ENCODE measurements at places on chromosomes 5 and 9.

GRCh38 chr5:126508251-126508961 is 85.2 kb downstream of the GRAMD2B start:
- DNase-seq = no peak

DNA sequence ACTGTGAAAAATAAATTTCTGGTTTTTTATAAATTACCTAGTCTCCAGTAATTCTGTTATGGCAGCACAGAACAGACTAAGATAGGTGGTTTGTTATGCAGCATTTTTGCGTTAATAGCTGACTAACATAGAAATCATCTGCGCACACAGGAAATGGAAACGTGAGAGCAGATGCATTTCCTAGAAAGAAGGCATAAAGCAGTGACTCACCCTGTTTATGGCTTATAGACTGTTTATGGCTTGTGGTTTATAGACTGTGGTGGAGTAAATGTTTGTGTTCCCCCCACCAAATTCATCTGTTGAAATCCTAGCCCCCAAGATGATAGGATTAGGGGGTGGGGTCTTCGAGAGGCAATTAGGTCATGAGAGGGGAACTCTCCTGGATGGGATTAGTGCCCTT is 18.3 kb upstream of the OSMR start:
- no peak for DNase-seq

- no peak for DNase-seq
These were observed 579.2 kb upstream of the ZNF462 start for GRCh38 chr9:106283769-106284168.

DNA sequence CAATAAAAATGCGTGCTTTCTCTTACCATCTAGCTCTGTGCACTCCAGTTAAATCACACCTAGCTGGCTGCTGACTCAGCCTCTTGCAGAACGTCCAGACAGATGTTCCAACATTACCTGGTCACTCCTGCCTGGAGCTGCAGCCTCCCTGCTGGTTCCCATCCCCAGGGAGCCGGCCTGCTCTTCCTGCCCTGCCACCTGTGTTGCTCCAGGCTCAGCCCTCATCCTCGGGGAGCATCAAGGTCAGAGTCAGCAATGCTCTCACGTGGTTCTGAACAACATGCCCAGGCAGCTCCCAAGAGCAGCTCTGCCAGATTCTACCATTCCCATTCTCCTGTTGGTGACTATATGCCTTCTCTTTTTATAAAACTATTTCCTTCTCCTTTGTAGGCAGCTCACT is 81.3 kb downstream of the GADD45G start:
- no peak for DNase-seq

DNA sequence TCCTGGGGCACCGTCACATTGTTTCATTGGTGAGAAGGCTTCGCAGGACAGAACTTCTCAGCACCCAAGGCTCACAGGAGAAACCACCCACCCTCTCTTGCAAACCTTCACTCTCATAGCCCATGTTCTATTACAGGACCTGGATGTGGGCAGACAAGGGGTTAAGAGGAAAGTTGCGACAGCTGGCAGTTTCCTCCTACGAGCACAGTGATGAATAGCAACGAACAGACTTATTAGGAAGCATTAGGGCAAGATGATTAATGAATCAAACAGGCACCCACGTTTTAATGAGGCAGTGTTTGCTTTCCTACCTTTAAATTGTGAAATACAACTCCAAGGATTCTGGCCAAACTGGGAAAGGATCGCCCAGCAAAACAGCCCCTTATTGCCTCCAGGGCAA is 339.3 kb downstream of the DRD1 start:
- DNase-seq = no peak

GRCh38 chr9:118711843-118712242 is 657.4 kb downstream of the BRINP1 start:
- DNase-seq = no peak

GRCh38 chr9:257957-258356 is 43.3 kb downstream of the DOCK8 start:
- no peak for DNase-seq

DNA sequence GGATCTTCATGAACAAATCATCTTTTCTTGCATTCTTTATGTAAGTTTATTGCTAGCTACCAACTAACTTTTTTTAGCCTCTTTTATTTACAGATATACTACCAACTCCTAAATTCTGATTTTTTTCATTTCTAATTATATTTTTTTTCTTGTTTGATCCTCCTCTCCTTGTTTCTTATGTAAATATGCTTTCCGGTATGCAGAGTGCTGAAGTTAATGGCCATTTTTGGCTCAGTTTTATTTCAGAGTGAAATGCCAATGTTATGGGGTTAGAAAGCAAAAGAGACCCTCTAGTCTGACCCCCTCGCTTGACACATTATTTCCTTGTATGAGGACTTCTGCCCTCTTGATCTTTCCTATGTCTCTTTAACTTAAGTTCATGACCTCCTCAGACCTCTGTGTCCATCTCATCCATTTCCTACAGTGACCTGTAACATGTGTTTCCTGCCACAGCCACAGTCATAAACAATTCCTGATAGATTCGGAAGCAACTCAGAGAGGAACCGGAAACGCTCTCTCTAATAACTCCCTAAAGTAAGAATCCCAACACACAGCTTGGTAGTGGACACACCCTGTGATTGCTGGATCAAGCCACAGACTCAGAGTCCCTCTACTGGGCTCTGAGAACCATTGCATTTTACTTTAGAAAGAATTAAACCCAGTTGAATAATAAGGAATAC is 42.9 kb upstream of the AFAP1L1 start:
- no peak for DNase-seq

- no peak for DNase-seq
These were observed 32.8 kb upstream of the CPEB4 start for GRCh38 chr5:173855162-173855994.

DNA sequence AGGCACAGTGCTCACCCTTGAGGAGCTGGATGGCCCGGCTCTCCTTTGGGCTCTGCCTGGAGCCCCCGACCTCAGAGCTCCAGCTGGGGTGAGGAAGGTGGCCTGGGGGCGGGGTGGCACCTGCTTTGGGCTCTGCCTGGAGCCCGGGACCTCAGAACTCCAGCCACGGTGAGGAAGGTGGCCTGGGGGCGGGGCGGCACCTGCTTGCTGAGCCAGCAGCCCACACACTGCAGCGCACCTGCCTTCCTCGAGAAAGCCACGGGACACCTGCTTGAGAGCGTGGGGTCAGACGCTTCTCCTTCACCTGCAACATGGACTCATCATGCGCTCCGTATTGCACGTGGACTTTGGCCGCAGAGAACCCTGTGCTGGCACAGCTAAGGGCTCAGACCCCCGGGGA is 51.8 kb downstream of the IRX2 start:
- DNase-seq = no peak

GRCh38 chr5:137034213-137034612 is 464.9 kb downstream of the SPOCK1 start:
- DNase-seq = no peak

- no peak for DNase-seq
These were observed 305.1 kb upstream of the RGMB start for GRCh38 chr5:98468188-98468869.

DNA sequence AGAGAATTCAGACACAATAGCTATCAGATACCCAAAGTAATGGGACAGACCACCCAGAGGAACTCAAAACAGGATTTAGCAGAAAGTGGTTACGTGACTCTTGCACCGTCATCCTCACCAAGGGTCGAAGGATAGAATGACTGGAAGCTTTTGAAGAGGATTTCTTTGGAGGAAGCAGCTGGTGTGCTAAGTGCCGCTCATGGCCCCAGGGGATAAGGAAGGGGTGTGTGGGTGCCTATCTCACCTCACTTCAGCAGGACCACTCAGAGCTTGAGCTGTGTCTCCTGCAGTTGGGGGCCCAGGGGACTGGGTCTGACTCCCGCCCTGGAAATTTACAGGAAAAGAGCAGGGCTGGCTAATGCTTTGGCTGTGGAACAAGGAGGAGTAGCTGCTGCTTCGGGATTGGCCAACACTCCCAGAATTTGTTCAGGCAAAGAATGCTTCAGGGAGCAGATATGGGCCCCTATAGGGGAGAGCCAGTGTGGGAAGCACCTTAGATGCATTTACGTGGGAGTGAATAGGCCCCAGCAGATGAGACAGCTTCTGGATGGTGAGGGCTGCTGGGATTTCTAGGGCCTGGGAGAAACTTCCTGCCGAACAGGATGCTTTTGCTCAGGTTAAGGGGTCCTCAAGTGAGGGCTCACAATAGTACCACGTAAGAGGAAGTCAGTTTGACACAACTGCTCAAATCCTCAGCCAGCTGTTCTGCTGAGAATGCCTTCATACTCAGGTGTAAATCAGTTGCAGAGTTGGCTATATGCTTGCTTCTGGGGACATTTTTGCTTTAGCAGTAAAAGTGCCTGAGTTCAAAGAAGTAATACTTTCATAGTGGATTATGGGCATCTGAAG is 29.1 kb upstream of the TOMM5 start:
- no peak for DNase-seq

DNA sequence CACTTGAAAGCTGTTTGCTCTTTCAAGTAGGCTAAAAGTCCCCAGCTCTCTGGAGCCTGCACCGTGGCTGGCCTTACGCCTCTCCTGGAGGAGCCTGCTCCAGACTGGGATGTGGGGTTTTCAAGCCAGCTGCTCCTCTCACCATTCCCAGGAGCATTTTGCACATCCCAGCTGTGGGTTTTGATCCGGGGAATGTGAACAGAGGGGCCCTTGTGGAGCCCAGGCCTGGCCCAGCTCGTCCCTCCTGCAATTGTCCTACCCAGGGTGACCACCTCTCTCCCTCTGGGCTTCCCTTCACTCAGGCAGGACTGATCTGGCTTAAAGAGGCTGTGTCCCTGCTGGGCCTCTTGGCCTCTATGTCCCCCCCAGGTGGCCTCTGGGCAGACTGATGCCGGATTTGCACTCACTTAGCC is 32.5 kb upstream of the TIFAB start:
- no peak for DNase-seq

- no peak for DNase-seq
These were observed 27.3 kb downstream of the CARNMT1 start for GRCh38 chr9:75000835-75001234.

GRCh38 chr5:85375525-85375924 is 990.8 kb upstream of the EDIL3 start:
- DNase-seq = no peak

DNA sequence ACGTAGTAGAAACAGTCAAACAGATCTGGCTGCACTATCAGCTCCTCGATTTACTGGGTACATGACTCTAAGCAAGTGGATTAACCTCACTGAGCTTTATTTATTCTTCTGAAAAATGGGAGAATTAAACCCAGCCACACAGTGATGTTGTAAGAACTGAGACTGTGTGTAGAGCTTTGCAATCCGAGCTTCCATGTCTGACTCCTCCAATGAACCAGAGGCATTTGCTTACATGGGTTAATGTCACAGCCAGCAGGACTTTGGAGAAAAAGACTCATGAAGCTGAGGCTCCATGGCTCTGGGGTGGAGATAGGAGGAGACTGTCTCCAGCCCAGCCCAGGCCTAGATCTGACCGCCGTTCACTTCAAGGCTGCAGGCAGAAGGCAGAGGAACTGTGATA is 201.3 kb downstream of the CDK5RAP2 start:
- DNase-seq = no peak

GRCh38 chr9:97857606-97858392 is 4.8 kb downstream of the FOXE1 start:
- no peak for DNase-seq

GRCh38 chr9:100581081-100581480 is 3.2 kb downstream of the CAVIN4 start:
- DNase-seq = no peak

DNA sequence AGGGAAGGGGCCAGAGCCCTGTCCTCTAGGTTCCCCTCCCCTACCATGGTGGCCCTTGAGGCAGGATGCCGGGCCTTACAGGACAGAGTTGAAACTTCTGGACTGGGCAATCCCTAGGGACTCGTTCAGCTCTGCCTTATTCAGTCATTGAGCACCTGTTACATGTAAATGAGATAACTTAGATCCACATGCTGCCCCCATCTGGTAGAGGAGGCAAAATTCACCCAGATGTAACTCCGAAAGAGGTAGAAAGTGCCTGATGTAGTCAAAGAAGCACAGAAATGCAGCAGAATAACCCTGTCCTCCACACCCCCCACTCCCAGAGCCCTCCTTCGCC is 1.5 kb downstream of the GGTA1 start:
- DNase-seq = no peak

DNA sequence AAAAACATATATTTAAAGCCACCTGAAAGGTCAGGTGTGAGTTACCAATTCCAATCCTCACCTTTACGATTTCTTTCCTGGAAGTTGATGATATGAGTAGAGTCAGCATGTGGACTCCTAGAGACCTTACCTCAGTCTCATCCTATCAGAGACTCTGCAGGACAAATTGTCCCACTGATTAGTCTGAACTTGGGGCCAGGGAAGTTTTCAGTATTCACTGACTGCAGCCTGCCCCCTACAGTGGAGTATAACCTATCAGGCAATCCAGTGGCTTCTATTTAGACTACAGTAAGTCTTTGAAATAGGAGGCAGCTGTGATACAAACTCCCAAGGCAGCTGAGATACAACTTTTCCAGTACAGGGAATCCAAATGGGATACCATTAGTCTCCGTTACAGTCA is 449.4 kb upstream of the CDH10 start:
- DNase-seq = no peak

DNA sequence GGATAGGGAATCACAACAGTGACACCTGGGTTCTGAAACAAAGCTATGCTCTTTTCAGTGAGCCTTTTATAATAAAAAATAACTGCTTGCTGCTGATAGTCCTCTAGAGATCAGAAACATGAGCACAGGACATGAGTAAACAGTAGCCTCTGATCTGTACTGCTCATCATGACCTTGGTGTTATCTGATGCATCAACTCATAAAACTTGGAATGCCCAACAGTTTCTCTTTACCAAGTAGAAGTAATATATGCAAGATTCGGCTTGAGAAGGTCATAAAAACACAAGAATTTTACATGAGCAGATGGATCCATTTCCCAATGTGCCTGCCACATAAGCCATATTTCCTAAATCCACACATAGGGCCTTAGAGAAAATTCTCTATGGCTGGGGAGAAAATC is 318.3 kb upstream of the GRAMD2B start:
- no peak for DNase-seq

DNA sequence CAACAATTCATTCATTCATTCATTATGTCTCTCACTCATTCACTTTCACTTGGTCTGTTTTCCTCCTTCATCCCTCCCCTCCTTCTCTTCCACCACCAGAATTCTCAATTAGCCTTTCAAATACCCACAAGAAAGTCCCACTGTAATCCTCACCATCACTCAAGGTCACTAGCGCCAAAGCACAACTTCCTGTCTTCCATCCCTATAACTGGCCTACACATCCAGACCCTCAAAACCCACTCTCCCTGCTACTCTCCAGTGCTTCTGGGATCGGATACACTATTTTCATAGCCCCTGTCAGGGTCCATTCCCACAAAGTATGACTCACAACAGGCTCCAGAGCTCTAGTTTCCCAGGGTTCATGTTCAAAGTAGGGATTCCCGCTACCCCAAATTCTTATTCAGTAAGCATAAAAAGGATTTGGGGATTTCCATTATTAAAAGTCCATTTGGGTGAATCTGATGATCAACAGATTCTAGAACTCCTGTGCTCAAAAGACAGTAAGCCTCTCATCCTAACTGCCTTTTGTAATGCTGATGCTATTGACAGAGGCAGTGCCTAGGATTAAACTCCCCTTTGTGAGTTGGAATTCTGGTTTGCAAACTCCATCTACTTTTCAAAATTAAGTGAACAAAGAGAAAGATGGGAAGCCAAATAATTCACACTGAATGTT is 250.9 kb downstream of the SEMA5A start:
- no peak for DNase-seq
